ENCODE measurements at places on chromosomes 1 and 21.
A peak's percentile ranks its signal among the peaks of the same experiment; 100 is the strongest.

DNA sequence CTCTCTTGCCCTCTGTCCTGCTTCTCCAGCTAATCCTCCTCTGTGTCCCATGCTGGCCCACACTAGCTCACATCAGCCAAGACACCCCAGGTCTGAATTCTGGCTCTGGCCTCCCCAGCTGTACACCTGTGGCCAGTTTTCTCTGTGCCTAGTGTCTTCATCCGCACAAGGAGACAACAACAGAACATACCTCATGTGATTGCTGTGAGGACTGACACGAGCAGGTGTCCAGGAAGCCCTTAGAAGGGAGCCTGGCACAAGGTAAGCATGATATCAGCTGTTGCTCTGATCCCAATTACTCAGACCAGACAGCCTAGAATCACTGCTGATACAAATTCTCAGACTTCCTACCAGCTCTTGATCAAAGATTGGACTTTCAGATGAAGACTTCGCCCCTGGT, 71.2 kb upstream of the GJB5 start:
- no peak for DNase-seq

- peak; percentile 80 for DNase-seq
Observed at GRCh38 chr1:107293901-107294613, 153.2 kb downstream of the NTNG1 start.

GRCh38 chr1:229167318-229167717, 103.6 kb upstream of the RAB4A start:
- no peak for DNase-seq

- DNase-seq = no peak
Observed at GRCh38 chr21:25387665-25388064, 219.6 kb downstream of the MRPL39 start.

DNA sequence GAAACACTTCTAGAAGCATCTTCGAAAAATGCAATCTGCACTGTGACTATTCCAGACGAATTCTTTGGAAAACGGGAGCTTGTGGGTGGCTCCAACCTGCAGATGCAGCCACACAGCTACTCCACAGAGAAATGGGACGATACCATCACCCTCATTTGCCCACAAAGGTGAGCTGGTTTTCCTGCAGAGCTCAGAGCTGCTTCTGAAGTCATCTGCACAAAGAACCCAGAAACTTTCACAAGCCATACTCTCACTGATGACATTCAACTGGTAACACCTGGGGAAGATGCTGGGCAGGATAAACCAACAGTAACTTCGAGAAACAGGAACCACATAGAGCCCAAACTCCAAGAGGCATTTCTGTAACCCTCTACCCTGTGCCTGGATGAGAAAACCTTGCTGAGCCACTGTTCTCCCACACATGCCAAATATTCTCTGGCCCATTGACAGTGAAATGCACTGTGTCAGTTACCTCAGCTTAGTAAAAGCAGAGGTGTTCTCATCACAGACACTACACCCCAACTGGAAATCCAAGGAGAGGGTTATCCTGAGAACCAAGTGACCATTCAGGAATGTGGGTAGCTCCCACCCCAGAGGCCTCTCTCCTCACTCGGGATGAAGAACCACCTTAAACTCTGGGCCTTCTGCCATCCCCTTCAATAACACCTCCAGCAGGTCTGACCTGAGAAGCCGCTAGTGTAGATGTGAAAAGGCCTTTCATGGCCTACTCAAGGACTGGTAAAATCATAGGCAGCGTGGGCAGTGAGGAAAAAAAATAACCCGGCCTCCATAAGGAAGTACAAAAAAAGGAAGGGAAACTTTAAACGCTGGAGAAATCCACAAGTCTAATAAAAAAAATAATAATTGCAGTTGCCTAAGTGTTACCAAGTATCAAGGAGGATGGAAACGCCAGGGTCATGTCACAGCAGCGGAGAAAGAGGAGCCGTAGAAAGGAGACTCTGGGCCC, 56.7 kb downstream of the HSF2BP start:
- DNase-seq = no peak

DNA sequence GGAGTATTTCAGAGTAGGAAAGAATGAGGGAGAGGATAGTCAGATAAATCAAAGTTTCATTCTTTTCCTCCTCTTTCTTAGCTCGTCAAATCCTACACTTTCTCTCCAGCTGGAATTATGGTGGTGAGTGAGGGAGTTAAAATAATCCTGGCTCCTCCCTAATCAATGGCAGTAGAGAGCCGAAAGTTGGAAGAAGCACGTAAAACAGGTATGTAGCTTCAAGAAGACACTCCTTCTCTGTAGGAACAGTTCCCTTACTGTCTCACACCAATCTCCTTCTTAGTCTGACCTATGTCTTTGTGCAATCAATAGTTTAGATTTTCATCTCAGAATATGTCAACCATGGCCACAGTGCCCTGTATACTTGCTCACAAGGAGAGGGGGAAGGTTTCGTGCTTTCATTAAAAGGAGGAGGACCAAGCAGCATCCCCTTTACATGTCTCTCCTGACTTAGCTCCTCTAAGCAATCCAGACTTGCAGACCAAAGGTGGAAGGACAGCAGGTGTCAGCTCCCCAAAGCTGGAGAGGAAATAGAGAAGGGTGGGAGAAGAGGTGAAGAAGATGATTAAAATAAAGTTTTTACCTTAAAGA, 878 bp downstream of the MINDY1 start:
- no peak for DNase-seq

DNA sequence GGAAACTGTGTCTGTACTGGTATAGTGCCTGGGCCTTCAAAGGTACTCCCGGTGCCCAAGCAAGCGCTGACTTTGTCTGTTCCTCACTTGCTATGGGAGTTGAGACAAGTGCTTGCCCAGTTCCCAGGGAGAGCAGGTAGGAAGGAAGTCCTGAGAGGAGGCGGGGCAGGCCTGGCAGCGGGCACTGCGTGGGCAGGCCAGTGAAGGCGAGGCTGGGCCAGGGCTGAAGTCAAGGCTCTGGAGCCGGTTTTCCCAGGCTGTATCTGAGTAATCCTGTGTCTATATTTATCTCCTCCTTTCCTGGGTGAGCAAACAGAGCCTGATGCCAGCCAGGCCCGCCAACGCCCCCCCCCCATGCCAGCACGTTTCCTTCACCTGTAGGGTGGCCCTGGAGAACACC, 15.9 kb upstream of the EDN2 start:
- peak; percentile 88 for DNase-seq

DNA sequence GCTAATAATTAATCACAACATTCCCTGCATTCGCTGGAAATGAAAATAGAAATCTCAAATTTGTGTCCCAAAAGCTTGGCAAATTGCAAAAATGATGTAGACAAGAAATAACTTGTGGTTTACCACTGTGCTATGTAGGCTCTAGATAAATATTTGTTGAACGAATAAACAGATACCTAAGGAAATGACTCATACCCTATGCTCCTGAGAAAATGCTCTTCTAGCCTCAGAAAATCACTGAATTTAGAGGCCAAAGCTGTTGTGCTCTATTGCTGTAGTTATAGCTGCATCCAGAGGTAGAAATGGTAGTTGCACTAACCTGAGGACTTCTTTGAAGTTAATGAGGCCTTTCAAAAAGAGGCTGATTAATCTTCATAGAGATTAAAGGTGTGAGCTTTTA, 142.0 kb upstream of the ZNHIT6 start:
- DNase-seq = no peak

DNA sequence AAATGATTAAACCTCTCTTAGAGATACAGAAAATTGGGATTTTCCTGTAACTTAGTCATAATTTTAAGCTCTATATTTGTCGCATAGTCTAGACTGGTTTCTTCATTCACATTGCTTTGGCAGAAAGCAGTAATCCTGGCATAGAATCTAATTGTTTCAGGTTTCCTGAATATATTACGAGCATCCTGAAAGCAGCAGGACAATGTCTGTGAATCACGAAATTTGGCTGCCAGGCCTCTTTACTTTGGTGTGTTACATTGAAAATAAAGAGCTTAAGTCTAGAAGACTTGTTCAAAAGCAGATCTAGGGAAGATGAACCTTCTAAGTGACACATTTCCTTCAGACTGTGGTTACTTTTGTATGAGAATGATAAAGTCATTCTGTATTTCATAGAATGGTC, 72.2 kb downstream of the TDRD5 start:
- no peak for DNase-seq

GRCh38 chr1:97989094-97989680, 68.4 kb upstream of the DPYD start:
- no peak for DNase-seq

- DNase-seq = no peak
Observed at GRCh38 chr1:228849011-228849541, 113.8 kb downstream of the RHOU start.

DNA sequence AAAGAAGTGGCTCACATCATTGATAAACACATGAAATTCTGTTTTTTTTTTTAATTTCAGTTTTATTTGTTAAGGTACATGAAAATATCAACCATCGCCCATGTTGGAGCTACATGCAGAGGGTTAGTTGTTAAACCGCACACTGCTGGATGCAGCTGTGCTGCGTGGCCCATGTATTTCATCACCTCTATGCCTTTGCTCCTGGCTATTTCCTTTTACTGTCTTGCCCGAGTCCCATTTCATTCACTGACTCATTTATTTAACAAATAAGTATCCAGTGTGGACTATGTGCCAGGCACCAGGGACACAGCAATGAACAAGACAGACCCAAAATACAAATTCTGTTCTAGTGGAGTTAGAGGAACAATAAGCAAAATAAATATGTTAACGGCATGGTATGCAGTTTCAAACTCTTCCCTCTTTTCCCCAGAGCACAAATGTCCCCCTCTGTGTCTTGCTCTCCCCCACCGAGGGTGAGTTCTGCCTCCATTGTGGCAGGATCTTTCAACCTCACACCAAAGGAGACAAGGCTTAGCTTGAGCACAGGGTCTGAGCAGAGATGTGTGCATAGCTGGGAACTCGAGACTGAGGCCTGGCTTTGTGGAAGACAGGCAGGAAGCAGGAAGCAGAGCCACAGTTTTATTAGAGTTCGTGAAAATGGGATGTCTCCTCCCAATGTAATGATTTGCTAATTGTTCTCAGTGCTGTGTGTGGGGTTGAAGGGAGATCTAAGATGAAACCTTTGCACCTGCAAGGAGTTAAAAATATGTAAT, 44.6 kb downstream of the MAN1C1 start:
- DNase-seq = no peak

GRCh38 chr21:39867198-39867650, at the start of gene PCP4:
TSS of gene PCP4 (plus strand) at chr21:39867438. CDS start at chr21:39867502, 64 bp downstream.
- DNase-seq = peak; percentile 90

DNA sequence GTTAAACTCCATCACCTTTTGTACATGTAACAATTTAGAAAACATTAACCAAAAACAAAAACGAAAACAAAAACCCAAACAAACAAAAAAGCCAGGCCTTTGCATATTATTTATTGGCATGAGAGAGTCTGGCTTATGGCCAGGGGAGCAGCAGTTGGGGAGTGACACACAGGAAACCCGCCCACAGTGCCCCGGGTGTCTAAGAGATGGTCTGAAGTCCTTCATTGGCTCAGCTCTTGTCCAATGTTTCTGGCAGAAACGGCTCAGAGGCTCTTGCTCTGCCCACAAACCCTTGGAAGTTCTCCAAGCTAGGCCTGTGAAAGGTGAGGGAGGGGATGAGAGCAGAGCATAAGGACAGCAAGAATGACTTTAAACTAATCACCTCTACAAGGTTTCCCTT, 131.5 kb downstream of the CNIH3 start:
- no peak for DNase-seq

- no peak for DNase-seq
Observed at GRCh38 chr1:93876244-93876643, 2.8 kb downstream of the DNTTIP2 start.

GRCh38 chr21:27366646-27367235, 399.9 kb upstream of the ADAMTS5 start:
- no peak for DNase-seq

GRCh38 chr1:201140235-201140940, 13.4 kb upstream of the ASCL5 start:
- no peak for DNase-seq

DNA sequence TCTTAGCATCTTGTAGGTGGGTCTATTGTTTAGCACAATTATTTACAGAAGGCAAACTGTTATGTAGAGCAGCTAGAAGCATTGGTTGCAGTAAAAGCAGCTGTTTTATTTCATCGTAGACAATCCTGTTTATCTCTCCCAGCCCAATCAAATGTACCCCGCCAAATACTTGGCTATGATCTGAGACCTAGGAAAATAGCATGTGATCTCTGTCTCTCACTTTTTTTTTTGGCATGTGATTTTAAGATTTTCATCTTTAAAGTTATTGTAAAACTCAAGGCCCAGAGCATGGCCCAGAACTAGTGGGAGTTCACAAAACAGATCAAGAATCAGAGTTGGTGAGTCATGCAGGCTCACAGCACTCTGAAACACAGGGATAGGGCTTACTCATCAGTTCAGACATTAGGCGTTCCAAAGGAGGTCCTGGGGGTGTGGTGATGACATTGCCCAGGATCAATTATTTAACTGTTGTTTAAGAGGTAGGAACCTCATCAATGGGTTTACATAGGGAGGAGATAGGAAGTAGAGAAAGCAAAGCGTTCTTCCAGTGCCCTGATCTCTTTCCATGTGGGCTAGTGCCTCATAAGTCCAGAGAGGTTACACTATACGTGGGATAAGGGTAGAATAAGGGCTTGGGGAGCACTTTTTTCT, 40.2 kb downstream of the TBX19 start:
- no peak for DNase-seq

DNA sequence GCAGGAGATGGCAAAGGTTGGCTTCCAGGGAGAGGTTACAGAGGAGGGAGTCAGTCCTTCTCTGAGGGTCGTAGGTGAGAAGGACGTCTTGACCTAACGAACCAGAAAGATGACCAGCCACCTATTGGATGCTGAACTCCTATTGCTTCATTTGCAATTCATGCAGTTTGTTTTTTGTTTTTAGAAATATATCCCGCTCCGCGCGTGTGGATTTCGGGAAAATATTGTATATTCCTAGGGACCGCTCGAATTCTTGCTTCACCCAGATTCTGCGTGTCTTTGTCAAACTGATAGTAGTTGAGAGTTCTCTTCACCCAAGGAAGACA, 564 bp downstream of the DISP1 start:
- no peak for DNase-seq

DNA sequence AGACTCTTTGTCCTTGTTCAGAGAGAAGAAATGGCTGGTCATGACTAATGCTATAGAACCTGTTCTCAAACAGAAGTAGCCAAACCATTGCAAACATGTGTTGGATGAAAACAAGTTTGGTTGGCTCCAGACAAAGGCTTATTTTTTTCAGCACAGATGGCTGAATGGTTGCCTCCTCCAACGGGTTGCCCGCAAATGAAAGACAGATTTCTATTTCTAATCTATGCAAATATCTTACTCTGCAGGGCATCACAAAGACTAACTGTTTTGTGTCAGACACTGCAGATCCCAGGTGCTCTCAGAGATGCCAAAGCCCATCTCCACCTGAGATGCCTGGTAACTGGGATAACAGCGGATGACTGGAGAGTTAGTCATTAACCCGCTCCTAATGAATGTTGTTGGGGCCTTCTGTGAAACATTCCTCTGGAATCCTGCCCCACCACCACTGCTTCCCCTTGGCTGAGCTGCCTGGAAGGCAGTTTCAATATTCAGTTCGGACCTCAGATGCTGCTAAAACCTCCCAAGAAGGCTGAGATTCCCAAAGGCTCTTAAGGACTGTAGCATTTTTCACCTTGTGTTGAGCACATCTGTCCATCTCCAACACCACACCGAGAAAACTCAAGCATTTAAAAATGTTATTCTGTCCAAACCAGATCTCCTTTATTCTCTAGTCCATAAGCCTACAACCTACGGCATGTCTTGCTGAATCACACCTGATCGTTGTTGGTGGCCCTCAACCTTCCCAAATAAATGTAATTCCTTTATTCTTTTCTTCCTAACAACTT, 104.4 kb downstream of the PTPN14 start:
- DNase-seq = peak; percentile 22

GRCh38 chr1:11340233-11340632, 67.2 kb downstream of the UBIAD1 start:
- DNase-seq = no peak

- DNase-seq = no peak
Observed at GRCh38 chr1:197150336-197151005, 4.0 kb upstream of the ASPM start.

GRCh38 chr1:157700732-157701131, at the start of gene FCRL3:
TSS of gene FCRL3 (minus strand) at chr1:157700769. CDS start at chr1:157700489, 280 bp downstream.
- DNase-seq = no peak

All from posterior cingulate gyrus (tissue), 11 donors.